ENCODE measurements at places on chromosomes 2 and 18.

DNA sequence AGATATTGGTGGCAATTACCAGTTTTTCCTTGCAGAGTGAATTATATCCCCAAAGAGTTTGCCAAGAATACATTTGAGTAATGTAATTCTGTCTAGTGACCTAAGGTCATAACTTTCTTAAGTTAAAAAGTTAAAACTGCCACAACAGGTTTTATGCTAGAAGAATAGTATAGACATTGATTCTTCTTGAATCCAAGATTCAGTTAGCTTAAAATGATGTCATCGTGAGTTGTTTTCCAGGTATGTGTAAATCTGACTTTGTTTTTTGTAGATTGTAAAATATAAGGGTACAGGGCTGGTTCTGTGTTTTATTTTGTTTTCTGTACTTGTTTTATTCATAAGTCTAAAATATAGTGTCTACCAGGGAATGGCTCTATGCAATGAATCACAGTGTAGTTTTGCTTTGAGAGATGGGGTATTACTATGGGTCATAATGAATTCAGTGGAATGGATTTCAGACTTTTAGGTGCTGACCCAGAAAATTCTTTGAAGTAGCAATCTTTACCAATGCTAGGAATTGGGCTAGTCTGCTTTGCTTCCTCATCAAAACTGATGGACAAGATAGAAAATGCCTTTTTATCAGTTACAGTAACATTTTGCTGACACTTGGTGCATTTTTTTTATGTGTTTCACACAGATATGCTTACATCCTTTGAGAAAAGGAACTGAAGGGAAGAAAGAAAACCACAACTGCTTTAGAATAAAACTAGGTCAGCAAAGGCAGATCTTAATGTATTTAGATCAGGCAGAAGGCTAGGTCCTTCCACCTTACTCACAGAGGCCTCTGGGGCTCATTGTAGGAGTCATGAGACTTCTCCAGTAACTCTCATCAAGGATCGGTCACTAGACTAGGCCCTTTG is 20.8 kb upstream of the MGAT5 start:
- peak; percentile 60 for DNase-seq

GRCh38 chr2:219638217-219638947 is 11.0 kb downstream of the SLC4A3 start:
- DNase-seq, result no peak

- no peak for DNase-seq
Measured at GRCh38 chr2:208406474-208407451, at the start of gene PTH2R. Gene PTH2R (plus strand): TSS chr2:208406792. CDS start chr2:208407044, 252 bp downstream.

DNA sequence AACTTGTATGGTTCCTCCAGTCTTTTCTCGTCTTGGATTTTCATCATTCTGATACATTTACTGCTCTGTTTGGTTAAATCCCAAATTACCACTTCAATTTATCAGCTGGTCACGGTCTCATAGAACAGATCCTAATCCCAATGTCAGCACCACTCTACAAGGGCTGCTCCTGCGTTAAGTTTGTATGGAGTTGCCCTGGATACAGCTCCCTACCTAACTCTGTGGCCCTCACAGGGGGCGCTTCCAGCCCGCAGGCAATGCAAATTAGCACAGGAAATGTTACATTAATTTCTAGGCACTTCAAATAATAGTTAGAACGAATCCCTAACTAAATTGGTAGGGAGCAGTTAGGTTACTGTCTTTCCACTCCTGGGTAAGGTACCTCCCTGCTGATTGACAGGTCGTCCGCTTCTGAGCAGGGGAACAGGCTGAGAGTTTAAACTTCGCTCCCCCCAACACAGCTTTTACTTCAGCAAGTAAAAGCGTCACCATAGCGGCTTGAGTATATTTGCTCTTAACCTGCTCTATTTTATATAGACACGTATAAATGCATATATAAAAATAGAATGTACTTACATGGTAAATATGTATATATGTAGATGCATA is 238.5 kb upstream of the FANCL start:
- no peak for DNase-seq

All from CD4-positive, alpha-beta T cell treated with Interleukin-10 for 1 hour (primary cell).